Left renal cortex interstitium (tissue), 4 donors: ENCODE measurements at places on chromosomes 6 and 20.
A peak's percentile ranks its signal among the peaks of the same experiment; 100 is the strongest.

DNA sequence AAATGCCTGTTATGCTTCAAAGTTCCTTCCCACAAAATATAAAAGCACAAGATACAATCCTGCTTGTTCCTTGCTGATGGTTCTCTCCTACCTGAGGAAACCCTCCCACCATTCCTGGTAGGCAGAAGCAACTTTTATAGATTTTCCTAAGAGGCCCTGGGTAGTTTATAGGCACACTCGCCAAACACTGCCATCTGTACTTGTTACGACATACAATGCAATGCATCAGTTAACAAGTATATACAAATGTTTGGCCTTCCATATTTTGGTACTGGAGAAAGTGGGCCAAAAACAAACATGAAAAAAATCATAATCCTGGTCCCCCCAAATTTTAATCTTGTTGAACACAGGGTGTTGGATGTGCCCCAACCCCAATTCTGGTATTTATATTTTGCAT, 16.6 kb downstream of the MCM9 start:
- DNase-seq = no peak

DNA sequence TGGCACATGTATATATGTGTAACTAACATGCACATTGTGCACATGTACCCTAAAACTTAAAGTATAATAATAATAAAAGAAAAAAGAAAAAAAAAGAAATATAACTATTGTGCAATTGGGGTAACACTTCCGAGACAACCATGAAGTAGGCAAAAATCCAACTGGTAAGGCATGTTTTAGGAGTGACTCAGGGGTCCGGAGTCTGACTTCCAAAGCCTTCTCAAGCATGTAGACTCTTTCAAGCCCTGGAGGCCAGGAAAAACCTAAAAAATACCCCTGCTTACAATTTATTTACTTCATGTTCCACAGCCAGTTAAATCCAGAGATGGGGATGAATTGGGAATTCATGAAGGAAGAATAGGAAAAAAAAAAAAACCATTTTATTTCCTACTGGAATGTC, 161.3 kb upstream of the PHACTR1 start:
- no peak for DNase-seq

GRCh38 chr20:35145141-35145564, 2.0 kb downstream of the EDEM2 start:
- DNase-seq = no peak

- no peak for DNase-seq
Observed at GRCh38 chr20:42432496-42433334, 757.0 kb downstream of the PTPRT start.

- DNase-seq = no peak
Observed at GRCh38 chr20:3794701-3795420, 1.2 kb upstream of the CDC25B start.

DNA sequence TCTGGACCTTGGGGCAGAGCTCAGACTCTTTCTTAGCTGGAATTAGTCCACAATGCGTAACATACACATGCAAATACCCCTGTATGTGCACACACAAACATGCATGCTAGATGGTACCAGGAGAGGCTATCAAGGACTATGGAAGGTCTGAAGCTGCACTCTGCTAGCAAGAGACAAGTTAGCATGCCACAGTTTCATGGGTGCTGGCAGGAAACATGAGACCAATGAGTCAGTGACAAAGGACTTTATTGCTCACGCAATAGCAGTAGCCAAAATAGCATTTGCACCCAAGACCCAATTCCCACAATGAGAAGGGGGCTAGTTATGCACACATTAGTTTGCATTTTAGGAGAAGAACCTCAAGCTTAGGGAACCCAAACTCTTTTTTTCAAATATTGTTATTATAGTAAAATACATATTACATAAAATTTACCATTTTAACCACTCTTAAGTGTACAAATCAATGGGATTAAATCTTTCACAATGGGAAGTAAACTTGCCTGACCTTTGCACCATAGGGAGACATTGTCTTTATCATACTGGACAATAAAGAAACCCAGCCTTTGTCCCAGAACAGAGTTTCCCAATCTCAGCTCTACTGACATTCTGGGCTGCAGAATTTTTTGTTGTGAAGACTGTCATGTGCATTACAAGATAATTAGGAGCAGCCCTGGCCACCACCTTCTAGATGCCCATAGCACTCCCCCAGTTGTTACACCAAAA, 69.1 kb downstream of the NRSN1 start:
- no peak for DNase-seq

- no peak for DNase-seq
Observed at GRCh38 chr6:53691667-53692133, 26.1 kb upstream of the KLHL31 start.

DNA sequence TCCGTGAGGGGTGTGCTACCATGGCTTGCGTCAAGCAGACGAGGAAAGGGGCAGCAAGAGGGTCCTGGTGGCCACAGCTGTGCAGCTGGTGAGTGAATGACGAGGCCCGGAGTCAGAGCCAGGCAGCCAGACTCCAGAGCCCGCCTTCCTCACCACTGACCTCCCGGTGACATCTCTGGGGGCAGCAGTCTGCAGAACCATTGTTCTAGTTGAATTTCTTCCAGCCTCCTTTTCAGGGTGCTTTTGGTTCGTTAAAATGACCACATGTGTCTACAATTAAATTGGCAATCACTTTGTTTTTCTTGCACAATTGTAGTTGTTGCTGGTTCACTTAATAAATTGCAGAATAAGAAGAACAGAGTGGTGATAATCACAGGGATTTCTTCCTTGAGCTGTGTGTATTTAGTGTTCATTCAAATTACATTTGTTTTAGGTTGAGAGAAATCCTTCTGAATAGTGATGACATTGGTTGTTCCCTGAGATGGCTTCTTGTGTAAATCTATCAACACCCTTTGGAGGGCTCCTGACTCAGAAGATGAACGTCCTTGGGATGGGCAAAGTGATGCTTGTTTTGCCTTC, 96.4 kb downstream of the TULP4 start:
- DNase-seq = no peak

- DNase-seq = no peak
Observed at GRCh38 chr6:137864812-137865508, 2.1 kb upstream of the TNFAIP3 start.

GRCh38 chr6:105352037-105352617, 50.8 kb downstream of the PREP start:
- DNase-seq = no peak

DNA sequence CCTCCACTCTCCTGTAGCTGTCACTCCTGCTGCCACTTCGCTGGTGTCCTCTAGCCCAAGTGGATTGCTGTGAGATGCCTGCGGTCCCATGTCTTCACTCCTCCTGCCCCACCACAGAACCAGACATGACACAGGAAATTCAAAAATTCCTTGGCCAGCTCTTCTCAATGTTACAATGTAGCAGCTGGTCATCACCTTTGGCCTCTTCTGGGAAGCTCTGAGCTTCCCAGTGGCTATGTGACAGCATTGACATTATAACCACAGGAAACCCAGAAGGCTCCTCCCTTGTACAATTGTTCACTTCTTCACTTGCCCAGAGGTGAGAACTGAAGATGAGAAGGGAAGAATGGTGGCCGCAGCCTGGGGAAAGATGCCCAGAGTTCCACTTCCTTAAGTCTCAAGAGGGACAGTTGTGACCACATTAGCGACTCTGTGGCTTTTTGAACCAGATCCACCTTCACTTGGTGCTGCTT, 76.1 kb upstream of the NAA20 start:
- DNase-seq = no peak

DNA sequence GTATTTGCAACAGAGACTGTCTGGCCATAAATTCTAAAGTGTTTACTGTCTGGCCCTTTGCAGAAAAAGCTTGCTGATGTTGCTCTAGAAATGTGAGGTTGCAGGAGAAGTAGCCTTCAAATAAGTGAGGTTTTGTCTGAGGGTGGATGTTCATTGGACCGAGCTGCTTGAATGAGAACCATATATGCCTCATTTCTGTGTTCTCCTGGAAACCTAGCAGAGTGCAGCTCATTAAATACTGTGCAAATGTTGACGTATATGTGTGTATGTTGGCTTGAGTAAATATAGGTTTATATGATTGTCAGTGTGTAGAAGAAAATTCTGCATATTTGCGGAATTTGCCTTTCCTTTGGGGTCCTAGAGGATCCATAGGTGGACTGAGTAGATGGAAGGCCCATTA, 39.0 kb downstream of the CHMP4B start:
- DNase-seq = no peak

- DNase-seq = no peak
Observed at GRCh38 chr6:44002593-44003344, 124.5 kb downstream of the MRPL14 start.

GRCh38 chr6:129451187-129451586, 258.8 kb downstream of the ARHGAP18 start:
- DNase-seq = no peak

DNA sequence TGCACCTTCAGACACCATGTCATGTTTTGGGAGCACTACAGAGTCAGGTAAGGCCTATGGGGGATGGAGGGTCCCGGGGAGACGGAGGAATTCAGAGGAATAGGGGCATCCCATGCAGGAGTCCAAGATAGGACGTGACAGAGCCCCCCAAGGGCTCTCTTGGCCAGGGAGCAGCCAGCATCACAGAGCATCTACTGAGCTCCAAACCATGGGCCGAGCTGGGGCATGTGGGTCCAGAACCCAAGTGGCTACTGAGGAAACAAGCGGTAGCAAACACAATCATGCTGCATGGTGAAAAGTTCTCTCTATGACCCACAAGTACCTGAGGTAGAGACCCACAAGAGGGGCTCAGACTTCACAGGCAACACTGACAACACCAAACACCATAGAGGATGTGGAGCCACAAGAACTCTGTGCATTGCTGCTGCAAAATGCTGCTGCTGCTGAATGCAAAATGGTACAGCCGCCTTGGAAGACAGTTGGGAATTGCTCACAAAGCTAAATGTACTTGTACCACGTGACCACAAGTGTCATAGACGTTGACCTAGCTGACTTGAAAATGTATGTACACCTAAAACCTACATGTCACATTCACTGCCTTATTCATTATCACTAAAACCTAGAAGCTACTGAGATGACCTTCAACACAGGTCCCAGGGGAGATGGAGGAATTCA, 33.4 kb upstream of the MAS1L start:
- DNase-seq = no peak

DNA sequence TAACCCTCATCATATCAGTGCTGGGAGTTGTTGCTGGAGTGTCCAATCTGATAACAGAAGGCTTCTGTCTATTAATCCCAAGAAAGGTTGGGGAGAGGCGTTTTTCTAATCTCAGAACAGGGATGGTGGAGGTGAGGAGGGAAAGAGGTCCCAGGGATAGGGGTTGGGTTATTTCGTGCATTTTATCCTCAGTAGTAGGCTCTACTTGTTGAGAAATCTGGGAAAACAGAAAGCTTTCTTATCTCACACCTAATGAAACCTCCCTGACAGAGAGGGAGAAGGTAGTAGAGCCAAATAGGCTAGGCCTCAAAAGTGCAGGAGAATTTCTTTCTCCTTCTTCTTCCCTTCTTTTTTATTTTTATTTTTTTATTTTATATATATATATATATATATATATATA, 281.8 kb upstream of the MAP3K7 start:
- no peak for DNase-seq

- DNase-seq = no peak
Observed at GRCh38 chr6:52992980-52993920, 1.8 kb downstream of the GSTA4 start.

- no peak for DNase-seq
Observed at GRCh38 chr6:30998785-30999184, 11.5 kb upstream of the MUC22 start.

- DNase-seq = no peak
Observed at GRCh38 chr6:47567586-47567985, 90.0 kb downstream of the CD2AP start.

GRCh38 chr20:21832442-21833385, 127.2 kb downstream of the PAX1 start:
- no peak for DNase-seq

DNA sequence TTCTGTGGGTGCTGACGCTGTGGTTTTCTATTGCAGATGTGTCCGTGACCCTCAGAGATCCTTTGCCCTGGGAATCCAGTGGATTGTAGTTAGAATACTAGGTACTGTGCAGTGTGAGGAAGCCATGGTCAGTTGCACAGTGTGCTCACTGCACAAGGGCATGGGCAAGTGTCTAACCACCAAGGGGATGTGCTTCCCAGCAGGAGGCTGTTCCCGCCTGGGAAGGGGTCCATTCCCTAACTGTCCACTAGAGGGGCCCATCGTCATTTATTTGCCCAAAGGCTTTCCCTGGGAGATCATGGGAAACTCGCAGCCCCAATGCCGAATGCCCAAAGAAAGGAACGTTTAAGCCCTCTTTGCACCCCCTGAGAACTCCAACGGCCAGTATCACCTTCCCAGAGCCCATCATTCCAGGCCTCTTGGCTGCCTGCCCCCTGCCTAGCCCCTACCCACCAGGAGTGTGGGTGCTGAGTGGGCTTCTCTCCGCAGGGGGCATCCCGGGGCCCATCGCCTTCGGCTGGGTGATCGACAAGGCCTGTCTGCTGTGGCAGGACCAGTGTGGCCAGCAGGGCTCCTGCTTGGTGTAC, 26.2 kb downstream of the SLCO4A1 start:
- DNase-seq = peak; percentile 53

DNA sequence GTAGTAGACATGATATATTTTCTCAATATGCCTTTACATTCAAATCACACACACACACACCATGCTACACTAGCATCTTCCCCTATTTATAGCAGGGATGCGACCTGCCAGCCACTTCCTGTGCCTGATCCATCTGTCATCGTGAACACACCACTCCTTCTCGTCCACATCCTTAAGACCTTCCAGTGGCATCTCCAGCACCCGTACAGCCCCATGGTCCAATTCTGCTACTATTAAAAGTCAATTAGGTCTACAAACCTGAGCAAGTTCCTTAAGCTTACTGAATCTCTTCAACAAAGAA, 54.5 kb downstream of the KIF16B start:
- no peak for DNase-seq

GRCh38 chr20:59499863-59500262, 104.5 kb upstream of the PHACTR3 start:
- no peak for DNase-seq

GRCh38 chr6:30520522-30520921, 31.2 kb downstream of the HLA-E start:
- no peak for DNase-seq

GRCh38 chr20:32527052-32527446, 58.1 kb downstream of the NOL4L start:
- DNase-seq = no peak

DNA sequence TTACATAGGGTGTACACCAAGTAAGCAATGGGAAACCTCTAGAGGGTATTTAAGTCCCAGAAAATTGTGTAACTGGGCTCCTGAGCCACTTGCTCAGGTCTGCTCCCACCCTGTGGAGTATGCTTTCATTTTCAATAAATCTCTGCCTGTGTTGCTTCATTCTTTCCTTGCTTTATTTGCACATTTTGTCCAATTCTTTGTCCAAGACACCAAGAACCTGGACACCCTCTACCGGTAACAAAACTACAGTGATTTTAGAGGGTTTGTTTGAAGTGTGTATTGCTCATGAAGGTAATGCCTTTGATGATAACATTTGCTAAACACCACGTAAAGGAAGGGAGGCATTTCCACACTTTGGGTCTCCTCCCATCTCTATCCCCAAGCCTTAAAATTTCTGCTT, 46.2 kb downstream of the MYB start:
- DNase-seq = no peak

DNA sequence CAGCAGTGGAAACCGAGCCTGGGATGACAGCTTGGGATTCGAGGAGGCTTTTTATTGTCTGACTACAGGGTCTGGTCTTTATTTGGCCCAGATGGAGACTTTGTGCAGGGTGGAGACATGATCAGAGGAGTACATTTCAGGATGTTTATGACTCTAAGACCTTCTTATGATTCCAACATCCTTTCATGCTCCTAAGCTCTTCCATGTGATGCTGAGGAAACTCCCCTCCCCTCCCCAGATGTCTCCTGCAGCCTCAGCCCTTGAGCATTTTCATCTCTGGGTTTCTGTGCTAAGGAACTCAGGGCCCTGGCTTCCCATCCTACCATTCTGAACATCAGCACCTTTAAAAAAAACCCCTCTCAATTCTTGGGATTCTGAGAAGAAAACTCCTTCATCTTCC, 186.6 kb downstream of the SOX4 start:
- DNase-seq = no peak
